ENCODE measurements at places on chromosomes 5 and 9. TPM values are rescaled to one million over a fixed set of nuclear protein-coding genes. Genes with fewer than 3 reads are reported as not detected.

TMEM215 gene
- not detected for total RNA-seq

GCNT4 gene
- 1.3 TPM for total RNA-seq

PCDHB15 gene
- total RNA-seq, result 3.3 TPM

KIF4B gene
- total RNA-seq, result not detected

Measured in breast epithelium (tissue), 4 donors.